ENCODE measurements at places on chromosomes 16 and 17. TPM values are rescaled to one million over a fixed set of nuclear protein-coding genes. Genes with fewer than 3 reads are reported as not detected.

The NPIPA3 gene
- 1.5 TPM for total RNA-seq

The TBC1D3I gene
- total RNA-seq, result not detected

GRCh38 chr16:57982385-57982784 is 11.5 kb upstream of the CNGB1 start:
- DNase-seq, result no peak

GRCh38 chr16:27235938-27236245 is 32.6 kb downstream of the KDM8 start:
- DNase-seq, result no peak

- no peak for DNase-seq
These were observed 4.6 kb downstream of the RPUSD1 start for GRCh38 chr16:783404-784161.

- DNase-seq, result no peak
These were observed 43.6 kb downstream of the C16orf95 start for GRCh38 chr16:87273471-87274030.

DNA sequence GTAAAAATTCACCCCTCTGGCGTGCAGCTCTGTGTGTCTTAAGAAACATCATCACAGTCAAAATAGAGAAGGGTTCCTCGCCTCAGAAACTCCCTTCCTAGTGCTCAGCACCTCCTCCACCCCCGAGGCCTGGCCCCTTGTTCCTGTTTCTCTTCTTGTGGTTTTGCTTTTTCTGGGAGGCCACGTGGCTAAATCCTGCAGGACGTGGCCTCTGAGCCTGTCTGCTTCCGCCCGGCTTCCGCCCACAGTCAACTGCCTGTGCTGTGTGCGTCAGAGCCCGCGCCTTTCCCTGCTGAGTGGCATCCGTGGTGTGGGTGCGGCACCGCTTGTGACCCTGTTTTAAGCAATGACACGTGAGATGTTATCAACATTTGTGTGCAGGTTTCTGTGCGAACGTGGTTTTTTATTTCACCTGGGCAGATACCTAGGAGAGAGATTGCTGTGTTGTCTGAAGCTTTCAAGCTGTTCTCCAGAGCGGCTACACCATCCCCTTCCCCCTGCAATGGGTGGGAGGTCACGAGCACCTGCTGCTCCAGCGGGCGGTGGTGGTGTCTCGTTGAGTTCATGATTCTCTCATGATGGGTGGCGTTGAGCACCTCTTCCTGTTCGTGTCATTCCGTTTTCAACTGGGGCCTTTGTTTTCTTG is 21.7 kb downstream of the ACSF3 start:
- DNase-seq, result peak; percentile 90

The SSTR5 gene
- total RNA-seq, result not detected

The GPR142 gene
- not detected for total RNA-seq

DNA sequence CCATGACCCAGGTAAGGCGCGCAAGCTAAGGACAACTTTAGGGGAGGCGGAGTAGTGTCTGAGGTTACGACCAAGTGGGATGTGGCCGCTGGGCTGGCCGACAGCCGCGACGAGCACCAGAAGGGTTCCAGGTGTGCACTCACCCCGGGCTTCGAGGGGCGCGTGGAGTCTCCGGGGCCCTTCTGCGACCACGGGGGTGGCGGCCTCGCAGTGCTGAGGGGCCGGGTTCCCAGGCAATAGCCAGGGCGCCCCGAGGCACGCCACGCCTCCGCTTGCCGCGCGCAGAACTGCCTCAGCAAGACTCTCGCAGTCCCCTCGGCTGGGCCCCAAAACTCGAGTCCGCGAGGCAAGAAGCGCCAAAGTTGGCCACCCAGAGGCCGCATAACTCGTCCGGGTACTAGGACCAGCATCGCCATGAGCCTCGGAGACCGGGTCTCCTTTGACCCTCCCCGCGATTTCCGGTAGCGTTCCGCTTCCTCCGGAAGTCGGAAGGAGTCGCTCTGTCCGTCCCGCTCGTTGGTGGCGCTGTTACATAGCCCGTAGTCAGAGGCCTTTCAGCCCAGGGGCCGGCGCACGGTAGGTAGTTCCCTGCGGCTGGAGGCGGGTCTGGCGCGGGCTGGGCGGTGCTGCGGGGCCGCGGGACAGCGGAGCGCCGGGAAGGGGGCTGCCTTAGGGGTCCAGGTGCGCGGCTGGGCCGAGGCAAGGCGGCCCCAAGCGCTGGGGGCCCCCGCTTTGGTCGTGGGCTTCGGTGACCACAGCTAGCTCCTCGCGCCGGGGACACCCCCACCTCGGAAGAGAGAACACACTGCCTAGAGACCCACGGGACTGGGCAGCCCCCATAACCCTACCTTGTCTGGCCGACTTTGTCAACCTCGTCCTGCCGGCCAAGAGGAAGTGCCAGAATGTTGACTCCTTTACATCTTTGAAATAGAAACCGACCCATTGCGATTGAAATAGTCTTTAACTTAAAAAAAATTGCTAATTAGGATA is at the start of the genes ADPRM and SCO1:
Gene ADPRM (plus strand): TSS at position 503 of the 990 bp plus-strand sequence. CDS start 7,333 bp downstream, outside the sequence.
Gene SCO1 (minus strand): TSS at position 442 of the 990 bp plus-strand sequence. CDS start 26 bp downstream, at position 416.
- DNase-seq, result peak; percentile 93

DNA sequence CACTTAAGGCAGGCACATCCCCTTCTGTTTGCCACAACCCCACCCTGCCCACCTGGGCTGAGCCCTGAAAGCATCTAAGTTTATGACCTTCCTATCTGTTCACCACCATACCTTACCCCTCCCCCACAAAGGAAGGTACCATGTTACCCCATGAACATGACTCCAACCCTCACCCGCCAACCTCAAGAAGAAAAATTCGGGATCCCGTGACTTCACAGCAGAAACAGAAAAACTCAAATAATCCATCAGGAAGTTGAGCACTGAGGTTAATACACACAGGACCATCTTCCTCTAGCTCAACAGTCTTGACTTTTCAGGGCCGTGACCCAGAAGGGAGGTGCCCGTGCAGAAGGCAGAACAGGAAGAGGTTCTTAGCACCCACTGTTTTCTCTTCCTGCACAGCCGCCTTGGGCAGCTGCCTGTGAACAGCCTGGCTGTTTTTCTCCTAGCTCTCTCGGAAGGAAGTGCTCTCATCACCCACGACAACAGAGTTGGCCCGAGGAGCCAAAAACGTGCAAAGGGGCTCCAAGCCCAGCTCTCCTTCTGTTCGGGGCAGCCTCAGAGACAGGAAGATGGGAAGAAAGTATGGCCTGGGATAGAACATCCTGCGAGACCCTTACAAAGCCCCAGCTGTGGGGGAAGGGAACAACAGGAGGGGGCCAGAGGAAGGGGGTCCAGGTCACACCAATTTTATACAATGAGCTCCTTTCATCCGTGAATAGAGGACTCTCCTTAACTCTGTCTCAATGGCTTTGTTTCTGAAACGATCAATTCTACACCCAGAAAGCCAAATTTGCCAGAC is 101.1 kb downstream of the XYLT1 start:
- DNase-seq, result peak; percentile 78

DNA sequence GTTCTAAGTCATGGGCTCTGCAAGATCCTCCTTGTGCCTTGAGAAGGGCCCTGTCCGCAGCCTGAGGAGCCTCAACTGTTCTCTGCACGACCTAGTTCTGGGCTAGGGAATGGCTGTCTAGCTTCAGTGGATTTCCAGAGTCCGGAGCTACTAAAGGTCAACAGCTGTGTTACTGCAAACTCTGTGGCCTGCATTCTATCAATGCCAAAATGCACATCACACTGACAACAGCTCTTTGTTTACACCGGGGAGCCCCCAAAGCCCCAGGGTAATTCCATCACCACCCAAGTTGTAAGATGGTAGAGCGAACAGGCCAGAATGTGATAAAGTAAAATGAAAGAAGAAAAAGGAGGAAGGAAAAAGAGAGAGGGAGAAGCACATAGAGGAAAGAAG is 610.2 kb downstream of the MAF start:
- DNase-seq, result no peak

The RASL10B gene
- 1.1 TPM for total RNA-seq

The ST6GALNAC1 gene
- total RNA-seq, result 1.1 TPM
